ENCODE measurements at places on chromosomes 7 and 10. TPM values are rescaled to one million over a fixed set of nuclear protein-coding genes. Genes with fewer than 3 reads are reported as not detected.

The GBX1 gene
- not detected for total RNA-seq

- DNase-seq: no peak
Measured at GRCh38 chr10:119845656-119846055, 27.0 kb downstream of the MCMBP start.

GRCh38 chr7:75050501-75050900 is 23.1 kb downstream of the RCC1L start:
- DNase-seq: no peak

The MSANTD7 gene
- total RNA-seq: 20.3 TPM

The ADARB2 gene
- total RNA-seq: 0.11 TPM

- DNase-seq: no peak
Measured at GRCh38 chr10:76026176-76026771, 594.9 kb downstream of the LRMDA start.

The TAS2R38 gene
- not detected for total RNA-seq

DNA sequence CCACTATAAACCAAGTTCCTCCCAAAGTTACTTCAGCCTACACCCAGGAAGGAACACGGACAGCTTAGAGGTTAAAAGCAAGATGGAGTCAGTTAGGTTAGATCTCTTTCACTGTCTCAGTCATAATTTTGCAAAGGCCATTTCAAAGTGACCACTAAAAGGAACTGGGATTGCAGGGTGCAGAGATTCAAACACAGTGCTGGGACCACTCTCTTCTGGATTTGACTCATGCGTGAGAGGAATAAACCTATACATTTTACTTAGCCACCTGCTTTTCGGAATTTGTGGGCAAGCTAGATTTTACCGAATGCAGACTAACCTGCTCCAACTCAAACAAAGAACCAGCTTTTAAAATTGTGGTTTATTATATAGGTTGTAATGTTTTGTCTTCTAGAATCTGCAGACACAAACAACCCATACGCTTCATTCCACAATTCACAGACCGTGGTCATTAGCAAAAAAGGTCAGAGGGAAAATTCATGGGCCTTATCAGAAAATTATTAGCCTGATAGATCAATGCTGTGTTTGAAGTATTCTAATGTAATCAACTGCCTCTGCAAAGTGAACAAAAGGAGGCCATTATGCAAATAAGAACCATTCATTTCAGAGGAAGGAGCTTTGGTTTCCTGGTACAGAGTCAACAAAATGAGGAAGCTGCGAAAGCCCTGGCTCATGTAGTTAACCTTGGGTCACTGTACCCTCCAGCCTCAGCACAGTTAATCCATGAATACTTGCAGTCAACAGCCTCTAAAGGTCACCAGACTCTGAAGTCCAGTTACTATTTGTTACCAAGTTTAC is 342.7 kb upstream of the KLF6 start:
- DNase-seq: no peak

GRCh38 chr10:3976718-3977117 is 191.7 kb upstream of the KLF6 start:
- DNase-seq: no peak

The THSD7A gene
- under 0.01 TPM for total RNA-seq

- no peak for DNase-seq
Measured at GRCh38 chr7:2864204-2864985, 20.3 kb upstream of the GNA12 start.

DNA sequence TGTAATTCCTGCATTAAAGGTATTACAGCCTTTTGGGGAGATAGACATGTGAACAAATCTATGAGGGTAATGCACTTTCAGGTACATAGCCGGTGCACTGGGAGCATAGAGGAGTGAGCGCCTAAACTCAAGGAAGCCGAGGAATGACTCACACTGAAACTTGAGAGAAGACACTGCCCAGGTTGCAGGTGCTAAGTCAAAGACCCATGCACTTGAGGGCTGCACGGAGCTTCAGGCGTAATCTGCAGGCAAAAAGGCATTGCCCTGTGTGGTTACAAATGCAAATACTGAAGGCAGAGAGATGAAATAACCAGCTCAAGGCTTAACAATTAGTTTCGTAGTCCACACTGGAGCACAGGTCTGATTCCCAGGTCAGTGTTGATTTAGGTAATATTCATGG is 51.0 kb upstream of the OSBPL3 start:
- DNase-seq: no peak

The EPHB4 gene
- total RNA-seq: 84.2 TPM

DNA sequence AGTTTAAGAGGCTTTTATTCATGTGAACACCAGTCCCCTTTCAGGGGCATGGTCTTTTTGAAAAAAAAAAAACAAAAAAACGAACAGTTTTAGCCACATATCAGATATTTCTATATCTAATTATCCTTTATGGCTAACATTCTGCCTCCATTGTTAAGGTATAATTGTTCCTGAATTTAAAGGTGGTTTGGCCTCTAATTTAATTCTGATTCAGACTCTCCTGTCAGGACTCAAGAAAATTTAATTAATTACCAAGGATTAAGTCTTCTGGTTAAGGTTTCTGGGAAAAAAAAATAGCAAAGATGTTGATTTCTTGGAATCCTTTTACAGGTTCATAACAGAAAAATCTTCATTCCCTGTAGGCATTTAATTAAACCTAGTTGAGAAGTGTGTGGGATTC is 27.4 kb downstream of the COL1A2 start:
- DNase-seq: no peak

- no peak for DNase-seq
Measured at GRCh38 chr7:36208997-36209813, 56.2 kb downstream of the EEPD1 start.

Data from LHCN-M2 (cell line).